ENCODE measurements at places on chromosomes 3 and 15.

DNA sequence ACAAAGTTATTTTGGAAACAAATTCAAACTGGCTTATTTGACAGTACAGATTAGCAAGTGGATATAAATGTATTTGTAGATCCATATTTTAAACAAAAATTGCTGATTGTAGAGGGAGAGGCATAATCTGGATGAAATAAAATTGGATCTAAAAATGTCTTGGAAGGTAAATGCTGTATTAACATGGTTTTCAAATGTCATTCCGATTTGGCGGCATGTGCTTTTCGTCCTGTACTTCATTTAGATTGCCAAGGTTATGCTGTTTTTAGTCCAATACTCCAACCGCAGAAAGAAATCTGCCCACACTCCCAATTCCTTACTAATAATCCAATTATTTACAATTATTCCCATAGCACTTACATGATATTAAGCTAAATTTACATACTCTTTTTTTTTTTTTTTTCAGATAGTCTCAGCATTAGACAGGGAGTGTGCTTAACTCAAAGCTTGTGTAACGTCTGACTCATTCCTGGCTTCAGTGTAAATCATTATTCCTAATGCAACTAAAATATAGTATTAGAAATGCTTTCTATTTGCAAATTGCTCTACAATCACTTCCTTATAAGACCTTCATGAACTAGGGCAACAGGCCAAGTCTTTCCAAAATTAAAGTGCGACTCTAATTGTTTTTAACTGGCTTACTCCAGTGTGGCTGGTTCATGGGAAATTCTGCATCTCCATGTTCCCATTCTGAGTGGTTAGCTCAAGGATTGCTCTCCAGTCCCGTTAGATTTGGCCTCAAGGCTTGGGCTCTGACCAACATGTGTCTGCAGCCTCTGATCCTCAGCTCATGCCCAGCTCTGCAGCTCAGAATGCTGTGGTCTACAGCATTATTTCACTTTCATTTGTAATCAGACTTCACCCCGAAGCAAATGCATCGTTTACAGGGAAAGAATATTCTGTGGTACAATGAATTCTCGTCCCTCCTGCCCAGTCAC lies 103.9 kb downstream of the FBN1 start:
- DNase-seq = peak; percentile 29

DNA sequence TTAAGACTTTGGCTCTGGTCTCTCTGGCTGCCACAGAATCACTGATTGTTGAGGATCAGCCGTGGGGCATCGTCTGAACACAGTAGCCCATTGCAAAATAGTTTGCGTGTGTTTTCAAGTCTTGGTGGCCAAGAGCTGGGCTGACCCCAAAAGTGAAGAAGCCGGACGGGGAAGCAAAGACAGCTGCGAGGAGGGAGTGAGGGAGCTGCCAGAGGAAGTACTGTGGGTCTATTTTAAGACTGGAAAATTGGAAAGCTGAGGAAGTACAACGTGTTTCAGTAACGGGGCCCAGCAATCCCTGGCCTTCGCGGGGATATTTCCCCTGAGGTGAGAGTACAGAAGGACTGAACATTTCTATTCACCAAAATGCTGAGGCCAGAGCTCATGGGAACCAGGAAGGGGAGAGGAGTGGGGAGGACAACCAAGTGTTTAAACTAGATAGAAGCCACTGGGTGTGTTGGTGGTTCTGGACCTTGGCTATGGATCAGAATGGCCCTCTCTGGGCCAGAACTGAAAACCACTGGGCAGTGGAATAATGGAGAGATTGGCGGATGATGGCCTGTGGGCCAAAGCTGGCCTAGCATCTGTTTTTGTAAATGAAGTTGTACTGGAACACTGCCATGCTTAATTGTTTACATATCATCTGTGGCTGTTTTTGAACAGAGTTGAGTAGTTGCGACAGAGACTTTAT lies 34.1 kb upstream of the LIMD1 start:
- DNase-seq = no peak

DNA sequence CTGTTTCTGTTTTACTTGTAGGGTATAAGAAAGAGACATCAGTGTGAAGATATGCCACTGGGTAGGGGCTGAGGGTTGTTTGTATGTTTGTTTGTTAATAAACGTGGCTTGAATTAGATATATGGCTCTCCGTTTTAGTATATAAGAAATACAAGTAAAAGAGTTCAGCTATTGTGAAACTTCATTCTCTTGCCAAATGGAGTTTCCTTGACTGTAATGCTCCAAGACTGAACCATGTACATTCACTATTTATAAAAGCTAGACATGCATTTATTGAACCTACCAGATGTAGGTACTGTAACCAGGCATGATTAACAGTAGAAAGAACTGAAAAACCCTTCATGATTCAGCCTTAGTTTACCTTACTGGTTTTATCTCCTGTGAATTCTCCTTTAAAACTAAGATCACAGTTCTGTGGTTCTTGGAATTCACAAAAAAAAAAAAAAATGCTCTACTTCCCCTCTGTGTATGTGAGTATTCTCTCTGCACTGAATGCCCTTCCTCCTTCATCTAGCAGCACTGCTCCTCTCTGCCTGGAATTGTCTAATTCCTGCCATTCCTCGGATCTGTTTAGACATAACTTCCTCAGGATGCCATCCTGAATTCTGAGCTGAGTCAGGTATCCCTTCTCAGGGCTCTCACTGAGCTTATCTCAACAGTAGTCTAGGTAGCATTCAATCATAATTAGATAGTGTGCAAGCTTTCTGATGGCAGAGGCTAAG lies 504.4 kb downstream of the FHIT start:
- DNase-seq = no peak

GRCh38 chr3:127613406-127613805 lies 15.2 kb downstream of the MCM2 start:
- no peak for DNase-seq

DNA sequence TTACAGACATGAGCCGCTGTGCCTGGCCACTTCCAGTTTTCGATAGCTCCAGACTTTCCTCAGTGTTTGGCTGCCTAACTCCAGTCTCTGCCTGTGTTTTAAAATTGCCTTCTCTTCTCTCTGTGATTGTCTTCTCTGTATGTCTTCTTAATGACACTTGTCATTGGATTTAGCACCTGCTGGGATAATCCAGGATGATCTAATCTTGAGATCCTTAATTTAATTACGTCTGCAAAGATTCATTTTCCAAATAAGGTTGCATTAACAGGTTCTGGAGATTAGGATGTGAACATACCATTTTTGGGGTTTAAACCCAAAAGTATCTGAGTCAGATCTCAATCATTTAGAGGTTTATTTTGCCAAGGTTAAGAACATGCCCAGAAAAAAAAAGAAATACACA lies 222.2 kb upstream of the PDZRN3 start:
- DNase-seq = no peak

DNA sequence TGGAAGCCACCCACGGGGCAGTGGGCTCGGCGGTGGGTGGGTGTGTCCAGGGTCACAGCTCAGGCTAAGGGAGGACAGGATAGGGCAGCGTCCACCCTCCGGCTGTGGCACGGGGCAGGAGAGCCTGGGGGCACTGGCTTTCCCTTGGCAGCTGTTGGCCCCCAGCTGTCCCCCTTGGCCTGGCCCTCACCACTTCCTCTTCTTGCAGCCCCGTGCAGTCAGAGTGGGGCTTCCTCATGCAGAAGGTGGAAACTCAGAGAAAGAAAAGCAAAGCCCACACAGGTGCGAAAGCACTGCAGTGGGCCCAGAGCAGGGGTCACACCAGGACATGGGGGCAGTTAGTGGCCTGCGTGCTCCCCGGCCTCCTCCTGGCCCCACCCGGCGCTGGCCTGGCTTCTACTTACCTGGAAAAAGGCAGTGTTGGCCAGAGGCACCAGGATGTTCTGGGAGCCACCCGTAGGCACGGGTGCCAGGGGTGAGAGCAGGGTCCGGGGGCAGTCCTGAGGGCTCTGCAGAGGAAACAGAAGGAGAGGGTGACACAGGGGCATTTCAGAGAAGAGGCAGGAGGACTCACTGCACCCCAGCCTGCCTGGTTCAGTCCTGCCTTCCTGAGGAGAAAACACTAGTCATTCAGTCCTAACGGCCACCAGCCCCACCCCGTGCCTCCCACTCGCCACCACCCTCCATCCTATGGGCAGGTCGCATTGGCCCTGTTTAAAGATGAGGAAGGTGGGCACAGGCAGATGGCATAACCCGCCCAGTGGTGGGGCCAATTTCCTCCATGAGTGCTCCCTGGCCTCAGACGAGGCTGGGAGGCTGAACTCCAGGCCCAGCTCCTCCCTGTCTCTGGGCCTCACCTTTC lies 28.3 kb downstream of the PLXND1 start:
- DNase-seq = peak; percentile 75

DNA sequence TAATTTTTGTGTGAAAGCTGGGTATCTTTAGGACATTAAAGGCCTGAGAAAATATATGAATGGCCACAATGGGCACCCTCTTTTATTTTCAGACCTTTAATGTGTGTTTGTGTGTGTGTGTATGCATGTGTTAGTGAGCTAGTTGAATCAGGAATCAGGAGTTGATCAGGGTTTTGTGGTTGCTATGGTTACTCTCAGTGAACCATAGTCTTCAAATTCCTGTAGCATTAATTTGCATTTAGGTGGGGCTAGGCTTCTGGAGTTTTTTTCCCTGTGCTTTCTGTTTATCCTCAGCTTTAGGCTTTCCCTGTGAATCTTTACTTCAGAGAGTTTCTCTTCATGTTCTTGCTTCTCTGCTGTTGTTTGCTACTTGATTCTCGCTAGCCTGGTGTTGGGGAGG lies 122.0 kb upstream of the ONECUT1 start:
- DNase-seq = no peak
